ENCODE measurements at places on chromosomes 4 and X.

- no peak for DNase-seq
These were observed 2.0 kb downstream of the DLG3 start for GRCh38 chrX:70446380-70447350.

DNA sequence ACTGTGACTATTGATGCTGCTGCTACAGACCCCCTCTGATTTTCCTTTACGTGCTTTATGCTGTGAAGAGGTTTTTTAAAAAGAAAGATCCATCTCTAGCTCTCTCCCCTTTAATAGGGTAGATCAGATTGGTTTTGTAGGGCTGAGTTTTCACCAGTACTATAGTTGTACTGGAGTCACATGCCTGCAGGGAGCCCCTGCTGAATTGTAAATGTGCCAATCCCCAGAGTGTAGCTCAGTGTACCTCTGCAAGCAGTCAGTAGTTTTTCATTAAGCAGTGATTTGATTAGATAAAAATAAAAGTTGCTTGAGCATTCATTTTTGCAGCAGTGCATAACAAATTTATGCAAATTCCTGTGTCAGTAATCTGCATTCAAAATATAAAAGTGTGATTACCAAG is 179.2 kb downstream of the IL1RAPL2 start:
- DNase-seq, result no peak

DNA sequence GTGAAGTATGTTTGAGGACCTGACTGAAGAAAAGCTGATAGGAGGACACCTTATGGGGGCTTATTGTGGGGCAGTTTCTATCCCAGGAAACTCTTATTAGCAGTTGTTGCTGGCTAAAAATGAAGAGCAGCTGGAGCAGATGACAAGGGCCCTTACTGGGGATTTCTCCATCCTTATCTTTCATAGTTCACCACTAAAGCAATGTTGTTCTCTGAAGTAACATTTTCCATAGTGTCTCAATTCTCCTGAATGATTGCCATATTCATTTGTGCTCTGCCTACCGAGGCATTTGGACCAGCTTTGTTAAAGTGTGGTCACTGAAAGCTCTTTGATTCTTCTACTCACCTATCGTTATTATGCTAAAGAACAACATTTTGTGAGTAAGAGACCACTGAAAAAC is 7.7 kb downstream of the ENOX2 start:
- DNase-seq, result no peak

GRCh38 chrX:39261446-39262147 is 460.3 kb downstream of the MID1IP1 start:
- no peak for DNase-seq

DNA sequence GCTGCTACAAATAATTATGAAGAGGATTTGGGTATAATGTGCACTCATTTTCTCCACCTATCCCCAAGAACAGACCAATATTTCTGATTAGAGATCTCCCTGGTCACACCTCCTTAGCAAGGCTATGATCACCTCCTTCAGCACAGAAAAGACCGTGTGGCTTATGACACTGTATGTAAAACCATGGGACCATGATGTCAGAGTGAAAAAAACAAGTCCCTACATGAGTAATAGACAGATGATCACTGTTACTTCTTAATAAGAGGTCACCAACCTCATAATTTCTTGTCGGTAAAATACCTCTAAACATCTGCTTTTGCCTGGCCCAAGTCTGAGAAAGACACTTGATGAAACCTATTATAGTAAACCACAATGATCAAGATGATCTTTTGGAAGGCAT is 330.6 kb upstream of the F9 start:
- no peak for DNase-seq

DNA sequence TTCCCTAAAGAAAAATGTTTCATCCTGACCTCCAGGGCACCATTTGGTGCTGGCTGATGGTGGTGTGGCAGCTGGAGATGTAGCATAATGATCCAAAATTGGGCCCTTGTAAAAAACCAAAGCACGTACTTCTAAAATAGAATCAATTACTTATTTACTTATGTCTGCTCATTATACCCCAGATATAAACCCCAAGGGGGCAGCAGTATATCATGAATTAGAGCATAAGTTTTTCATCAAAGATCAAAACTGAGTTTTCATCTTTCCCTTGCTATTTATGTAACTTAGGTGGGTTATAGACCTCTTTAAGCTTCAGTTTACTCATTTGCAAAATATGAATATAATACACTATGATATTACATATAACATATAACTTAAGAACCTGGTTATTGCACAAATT is 241.1 kb downstream of the TACR3 start:
- DNase-seq, result no peak

- no peak for DNase-seq
These were observed 611.6 kb upstream of the ADGRL3 start for GRCh38 chr4:60588556-60588955.

DNA sequence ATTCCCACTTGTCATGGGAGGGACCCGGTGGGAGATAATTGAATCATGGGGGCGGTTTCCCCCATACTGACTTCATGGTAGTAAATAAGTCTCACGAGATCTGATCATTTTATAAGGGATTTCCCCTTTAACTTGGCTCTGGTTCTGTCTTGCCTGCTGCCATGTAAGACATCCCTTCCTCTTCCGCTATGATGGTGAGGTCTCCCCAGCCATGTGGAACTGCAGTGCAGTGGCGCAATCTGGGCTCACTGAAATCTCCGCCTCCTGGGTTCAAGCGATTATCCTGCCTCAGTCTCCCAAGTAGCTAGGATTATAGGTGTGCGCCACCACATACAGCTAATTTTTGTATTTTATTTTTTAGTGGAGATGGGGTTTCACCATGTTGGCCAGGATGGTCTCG is 2.9 kb downstream of the HPGDS start:
- DNase-seq, result no peak

GRCh38 chr4:80897537-80898303 is 132.8 kb upstream of the BMP3 start:
- DNase-seq, result no peak

DNA sequence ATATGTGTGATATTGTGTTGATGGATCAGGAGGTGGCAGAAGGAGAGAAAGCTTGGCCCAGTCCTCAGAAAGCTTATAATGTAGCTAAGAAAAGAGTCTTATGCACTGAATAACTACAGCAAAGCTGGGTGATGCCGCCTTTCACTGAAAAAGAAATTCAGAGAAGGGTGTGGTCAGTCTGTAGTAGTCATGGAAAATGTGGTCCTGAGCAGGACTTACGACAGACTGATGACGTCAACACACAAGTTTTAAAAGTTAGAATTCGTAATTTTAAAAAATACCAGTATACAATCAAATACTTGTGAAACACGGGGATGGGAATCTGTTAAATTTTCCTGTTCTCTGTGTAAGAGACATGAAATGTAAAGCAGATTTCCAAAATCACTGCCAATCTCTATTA is 87.0 kb upstream of the RAPGEF2 start:
- DNase-seq, result no peak

DNA sequence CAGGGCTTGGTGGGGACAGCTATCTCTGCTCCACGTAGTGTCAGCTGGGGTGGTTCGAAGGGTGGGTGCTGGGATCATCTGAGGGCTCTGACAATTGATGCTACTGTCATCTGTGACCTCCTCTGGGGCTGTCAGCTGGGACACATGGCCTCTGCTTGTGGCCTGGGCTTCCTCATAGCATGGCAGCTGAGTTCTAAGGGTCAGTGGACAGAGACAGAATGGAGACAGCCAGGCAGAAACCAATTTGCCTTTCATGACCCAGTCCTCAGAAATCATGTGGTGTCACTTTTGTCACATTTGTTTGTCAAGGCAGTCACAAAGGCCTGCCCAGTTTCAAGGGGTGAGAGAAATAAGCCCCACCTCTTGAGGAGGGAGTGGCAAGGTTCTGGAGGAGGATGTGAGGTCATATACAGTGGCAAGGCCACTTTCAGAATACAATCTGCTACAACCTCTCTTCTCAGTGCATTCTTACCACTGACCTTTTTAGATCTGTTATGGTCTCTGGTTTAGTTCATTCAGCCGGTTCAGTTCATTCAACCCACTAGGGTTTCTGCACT is 103.6 kb upstream of the BCOR start:
- no peak for DNase-seq

GRCh38 chrX:28595346-28595745 is 8.1 kb downstream of the IL1RAPL1 start:
- no peak for DNase-seq

GRCh38 chr4:176359590-176359989 is 39.8 kb downstream of the SPCS3 start:
- DNase-seq, result no peak

DNA sequence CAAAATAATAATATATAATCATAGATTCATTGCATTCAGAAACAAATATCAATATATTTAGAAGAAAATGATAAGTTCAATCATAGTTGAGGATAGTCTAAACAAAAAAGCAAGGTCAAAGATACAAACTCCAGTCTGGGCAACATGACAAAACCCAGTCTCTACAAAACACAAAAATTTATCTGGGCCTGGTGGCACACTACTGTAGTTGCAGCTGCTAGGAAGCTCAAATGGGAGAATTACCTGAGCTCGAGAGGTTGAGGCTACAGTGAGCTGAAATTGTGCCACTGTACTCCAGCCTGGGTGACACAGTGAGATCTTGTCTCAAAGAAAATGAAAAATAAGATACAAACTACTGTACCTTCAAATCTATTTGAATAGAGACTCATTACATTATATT is 52.7 kb upstream of the ANXA10 start:
- no peak for DNase-seq

GRCh38 chrX:112067601-112068000 is 15.0 kb downstream of the TRPC5 start:
- DNase-seq, result no peak

DNA sequence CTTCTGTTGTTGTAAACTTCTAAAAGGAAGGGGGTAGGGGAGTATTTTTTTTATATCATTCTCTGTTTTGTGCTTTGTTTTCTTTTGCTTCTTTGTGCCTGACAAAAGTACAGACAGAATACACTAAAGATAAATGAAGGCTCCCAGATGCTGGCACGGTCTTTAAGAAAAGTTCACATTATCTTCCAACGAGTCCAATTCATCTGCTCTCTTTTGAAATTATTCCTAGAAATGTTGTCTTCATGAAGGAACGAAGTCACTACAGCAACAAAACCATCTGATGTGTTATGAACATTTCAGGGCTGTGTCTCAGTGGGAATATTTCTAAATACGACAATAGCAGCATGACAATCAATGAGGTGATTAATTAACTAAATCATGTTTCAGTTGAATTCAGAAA is 813.8 kb upstream of the HTR2C start:
- DNase-seq, result no peak

DNA sequence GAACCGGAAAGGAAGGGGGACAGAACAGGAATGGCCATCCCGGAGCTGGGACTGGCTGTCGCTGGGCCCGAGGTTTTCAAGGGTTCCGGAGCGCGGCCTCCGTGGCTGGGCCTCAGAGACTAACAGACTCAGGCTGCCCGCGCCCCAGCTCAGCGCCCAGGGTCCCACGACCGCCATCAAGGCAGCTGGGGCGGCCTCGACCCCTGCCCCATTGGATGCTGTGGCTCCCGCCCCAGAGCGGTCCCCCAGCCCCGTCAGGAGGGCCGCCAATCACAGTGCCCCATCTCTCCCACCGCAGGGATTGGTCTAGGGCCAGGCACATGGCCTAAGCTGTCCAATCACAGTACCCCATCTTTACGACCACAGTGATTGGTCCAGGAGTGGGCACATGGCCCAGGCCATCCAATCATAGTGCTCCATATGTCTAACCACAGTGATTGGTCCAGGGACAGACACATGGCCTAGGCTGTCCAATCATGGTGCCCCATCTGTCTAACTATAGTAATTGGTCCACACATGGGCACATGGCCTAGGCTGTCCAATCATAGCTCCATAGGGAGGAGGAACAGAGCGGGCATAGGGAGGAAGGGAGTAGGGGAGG is 105.3 kb upstream of the NKX1-1 start:
- DNase-seq, result no peak

GRCh38 chr4:17690135-17690534 is 75.7 kb downstream of the MED28 start:
- DNase-seq, result no peak

DNA sequence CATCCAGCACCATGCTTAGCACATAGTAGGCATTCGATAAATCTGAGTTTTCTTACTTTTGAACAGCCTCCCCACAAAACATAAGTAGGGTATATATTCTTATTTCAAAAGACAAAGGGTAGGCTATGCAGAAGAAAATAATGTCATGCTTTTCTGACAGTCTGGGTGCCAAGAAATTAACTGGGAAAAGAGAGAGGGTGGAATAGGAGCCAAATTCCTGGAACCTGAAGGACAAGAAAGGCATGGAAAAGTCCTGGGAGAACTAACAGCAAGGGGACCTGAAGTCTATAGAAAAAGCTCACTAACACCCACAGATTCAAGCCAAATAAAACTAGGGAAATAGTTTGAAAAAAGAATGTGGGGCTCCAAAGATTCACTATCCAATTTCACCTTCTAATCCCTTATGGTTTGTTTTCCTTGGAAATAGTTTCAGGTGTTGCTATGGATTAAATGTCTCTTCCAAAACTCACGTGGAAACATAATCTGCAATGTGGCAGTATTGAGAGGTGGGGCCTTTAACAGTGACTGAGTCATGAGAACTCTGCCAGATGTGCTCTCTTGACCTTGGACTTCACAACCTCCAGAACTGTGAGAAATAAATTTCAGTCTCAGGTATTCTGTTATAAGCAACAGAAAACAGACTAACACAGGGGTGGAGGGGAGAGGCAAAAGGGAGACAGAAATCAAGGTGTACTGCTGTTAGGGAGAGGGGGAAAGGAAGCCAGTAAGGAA is 173.3 kb upstream of the ARHGEF9 start:
- DNase-seq, result no peak

DNA sequence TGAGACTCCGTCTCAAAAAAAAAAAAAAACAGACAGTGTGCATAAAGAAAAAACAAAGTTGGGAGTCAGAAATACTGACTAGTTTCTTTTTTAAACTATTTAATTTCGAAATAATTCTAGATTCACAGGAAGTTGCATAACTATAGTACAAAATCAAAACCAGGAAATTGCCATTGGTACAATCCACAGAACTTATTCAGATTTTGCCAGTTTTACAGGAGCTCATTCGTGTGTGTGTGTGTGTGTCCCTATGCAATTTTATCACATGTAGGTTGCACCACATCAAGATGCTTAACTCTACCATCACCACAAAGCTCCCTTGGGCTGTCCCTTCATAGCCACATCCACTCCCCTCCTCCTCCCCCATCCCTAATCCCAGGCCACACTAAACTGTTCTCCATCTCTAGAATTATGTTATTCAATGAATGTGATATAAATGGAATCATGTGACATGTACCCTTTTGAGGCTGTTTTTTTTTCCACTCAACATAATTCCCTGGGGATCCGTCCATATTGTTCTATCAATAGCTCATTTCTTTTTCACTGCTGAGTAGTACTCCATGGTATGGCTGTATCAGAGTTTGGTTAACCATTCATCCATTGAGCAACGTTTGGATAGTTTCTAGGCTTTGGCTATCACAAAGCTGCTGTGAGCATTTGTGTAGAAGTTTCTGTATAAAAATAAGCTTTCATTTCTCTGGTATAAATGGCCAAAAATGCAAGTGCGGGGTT is 16.3 kb upstream of the DDX3X start:
- no peak for DNase-seq

- no peak for DNase-seq
These were observed 137.0 kb upstream of the PSAPL1 start for GRCh38 chr4:7571701-7572100.

DNA sequence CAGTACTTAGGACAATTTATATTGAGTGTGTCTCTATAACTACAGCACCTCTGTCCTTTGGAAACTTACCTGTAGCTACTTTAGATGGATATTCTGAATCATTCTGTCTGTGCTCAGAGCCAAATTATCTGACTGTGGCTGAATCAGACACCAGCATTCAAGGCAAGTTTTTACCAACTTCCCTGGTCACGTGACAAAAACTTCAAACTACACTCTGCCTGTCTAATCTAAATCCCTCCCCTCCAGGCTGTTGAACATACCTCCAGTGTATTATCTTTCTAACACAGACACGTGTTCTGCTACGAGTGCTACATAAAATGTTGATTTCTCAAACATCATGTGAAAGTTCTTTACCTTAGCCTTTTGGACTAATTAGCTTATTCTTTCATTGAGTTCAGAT is 641.2 kb upstream of the CPEB2 start:
- no peak for DNase-seq

Measured in activated T-cell treated with anti-CD3 and anti-CD28 coated beads for 4 hours (primary cell).